Neural progenitor cell (in vitro differentiated cells): ENCODE measurements at places on chromosomes 13 and 19.

DNA sequence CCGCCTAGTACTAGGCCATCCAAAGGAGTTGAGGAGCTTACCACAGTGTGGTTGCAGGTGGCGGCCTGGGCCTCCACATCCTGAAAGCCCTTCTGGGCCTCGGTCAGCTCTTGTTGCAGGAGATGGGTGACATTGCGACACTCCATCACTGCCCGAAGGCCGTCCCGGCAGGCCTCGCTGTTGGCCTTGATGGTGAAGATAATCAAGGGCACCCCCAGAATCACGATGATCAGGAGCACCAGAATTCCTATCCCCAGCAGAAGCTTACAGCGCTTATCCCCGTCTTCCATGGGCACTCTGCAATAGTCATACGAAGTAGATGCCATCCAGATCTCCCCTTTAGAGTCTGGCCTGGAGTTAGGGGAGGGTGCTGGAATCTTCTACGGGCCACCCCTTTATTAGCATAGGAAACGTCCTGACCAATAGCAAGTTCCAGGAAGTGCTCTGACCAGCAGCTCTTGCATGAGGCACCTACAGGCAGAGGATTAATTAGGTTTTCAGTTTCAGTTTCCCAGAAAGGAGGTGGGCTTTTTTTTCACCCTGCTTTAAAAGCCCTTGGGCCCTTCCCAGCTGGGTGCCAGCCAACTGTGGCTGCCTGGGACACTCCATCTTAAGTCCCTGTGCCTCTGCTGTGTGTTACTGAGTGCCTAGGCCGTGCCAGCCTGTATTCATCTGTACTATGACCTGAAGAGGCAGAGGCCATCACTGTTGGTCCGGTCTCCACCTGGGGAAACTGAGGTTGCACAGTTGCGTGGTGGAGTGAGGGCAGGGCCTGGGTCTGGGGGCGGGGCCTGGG, at the start of gene BST2:
Gene BST2, minus strand, starts transcription at position 381 of the 796 bp plus-strand sequence. Its CDS starts 55 bp downstream, at position 326.
- DNase-seq: peak; percentile 53

DNA sequence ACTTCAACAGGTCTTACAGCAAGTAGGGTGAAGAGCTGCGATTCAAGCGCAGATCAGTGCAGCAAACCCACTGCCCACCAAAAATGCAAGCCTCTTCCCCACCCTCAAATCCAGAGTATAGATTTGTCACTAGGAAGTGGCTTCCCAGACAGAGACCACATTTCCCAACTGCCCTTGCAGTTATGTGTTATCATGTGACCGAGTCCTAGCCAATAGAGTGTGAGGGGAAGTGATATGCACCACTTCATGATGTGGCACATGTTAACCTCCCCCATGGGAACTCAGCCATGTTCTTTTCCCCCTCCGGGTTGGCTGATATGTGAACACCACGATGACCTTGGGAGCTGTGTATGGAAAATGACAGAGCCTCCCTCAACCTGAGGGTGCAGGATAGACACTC, 50.8 kb downstream of the MBD3L2B start:
- no peak for DNase-seq

- peak; percentile 27 for DNase-seq
Observed at GRCh38 chr19:11451871-11452619, 16.6 kb downstream of the PRKCSH start.

DNA sequence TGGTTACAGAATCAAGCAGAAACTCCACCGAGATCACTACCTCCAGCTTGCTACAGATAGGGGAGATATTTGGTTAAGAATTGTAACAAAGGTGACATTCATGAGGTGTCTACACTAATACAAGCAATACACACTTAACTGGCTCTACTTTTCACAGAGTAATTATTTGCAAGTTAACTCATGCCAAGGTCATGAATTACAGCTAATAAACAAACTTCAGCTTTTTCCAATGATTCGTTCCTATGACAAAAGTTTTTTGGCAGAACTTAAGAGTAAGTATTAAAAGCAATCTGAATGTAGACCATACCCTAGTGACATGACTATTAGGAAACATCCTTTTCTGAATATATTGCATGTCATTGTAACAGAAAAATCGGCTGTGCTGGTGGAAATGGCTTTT, 72.1 kb downstream of the LHFPL6 start:
- no peak for DNase-seq

GRCh38 chr19:10991076-10991475, 30.2 kb downstream of the SMARCA4 start:
- DNase-seq: no peak

- no peak for DNase-seq
Observed at GRCh38 chr19:2627855-2628254, 74.6 kb downstream of the GNG7 start.

- peak; percentile 3 for DNase-seq
Observed at GRCh38 chr19:2046046-2046907, 4.8 kb downstream of the MKNK2 start.

DNA sequence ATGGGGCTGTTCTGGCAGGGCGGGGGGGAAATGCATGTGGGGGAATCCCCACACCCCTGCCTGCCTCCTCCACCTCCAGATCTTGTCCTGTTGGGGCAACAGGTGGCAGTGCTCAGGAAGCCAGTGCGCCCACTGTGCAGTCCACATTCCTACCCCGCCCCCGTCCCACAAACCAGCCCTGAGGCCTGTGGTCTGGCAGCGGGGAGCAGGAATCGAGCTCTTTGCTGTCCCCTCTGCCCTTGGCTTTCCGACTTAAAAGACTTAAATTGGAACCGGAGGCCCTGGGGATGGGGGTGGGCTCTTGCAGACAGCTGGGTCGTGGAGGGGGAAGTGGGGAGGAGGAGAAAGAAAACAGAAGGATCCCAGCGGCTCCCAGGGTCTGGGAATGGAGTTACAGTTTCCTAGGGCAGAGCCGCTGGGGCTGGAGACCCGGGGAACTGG, 4.3 kb downstream of the NANOS3 start:
- peak; percentile 69 for DNase-seq

DNA sequence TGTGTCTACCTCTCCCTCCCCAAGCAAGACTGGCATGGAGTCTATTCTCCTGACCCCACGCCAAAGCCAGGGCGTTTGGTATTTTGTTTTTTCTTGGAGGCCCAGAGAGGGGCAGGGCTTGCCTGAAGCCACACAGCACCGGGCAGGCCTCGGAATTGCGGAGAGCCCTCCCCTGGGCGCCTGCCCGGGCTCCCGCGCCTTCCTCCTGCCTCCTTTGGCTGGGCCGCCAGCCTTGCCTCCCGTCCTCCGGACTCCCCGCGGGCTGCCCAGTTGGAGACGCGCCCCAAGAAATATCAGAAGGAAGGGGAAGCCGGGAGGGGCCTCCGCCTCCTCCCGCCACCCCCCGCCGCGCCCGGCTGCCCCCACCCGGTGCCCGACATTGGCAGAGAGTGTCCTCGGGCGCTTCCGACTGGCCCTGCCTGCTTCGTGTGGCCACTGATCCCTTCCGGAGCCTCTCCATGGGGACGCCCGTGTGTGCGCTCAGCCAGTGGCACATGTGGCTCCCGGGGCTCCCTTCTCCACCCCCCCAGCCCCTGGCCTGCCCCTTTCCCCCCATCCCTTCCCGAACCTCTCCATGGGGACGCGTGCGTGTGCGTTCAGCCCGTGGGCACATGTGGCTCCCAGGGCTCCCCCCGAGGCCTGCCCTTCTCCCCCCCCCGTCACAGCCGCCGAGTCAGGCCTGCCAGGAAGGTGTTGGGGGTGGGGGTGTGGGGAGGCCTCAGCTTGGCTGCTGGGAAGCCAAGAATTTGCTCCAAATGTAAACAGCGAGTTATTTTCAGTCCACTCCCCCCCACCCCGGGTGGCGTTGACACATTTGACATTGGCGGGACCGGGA, 37.3 kb downstream of the NFIC start:
- DNase-seq: no peak

DNA sequence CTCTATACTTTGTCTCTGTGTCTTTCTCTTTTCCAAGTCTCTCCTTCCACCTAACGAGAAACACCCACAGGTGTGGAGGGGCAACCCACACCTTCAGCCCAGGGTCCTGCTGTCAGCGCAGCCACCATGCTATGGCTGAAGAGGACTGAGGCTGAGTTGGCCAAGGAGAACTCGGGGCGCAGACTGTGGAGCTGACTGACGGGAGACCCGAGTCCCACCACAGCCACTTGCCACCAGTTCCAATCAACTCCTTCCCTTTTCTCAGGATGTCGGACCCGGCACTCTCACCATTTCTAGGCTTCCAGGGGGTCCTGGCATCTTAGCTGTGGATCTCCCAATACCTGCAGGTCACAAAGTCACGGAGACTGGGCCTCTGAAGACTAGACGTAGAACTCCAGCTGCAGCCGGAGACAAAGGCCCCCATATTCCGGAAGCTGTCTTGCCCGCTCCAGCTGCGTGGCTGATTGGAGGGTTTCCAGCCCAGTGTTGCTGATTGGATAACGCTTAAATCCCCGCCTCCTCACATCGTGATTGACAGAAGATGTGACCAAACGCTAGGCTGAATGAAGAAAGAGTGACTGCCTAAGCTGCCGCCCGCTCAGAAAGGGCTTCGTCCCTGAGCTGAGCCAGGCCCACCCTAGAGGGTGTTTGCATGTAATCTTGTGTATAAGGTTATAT, 63.6 kb downstream of the ZNF429 start:
- DNase-seq: no peak

GRCh38 chr13:29577136-29578051, 18.1 kb downstream of the SLC7A1 start:
- DNase-seq: no peak

GRCh38 chr13:57302604-57303003, 135.6 kb downstream of the PRR20E start:
- DNase-seq: no peak

GRCh38 chr19:5950741-5951140, 27.2 kb downstream of the RANBP3 start:
- peak; percentile 69 for DNase-seq

- no peak for DNase-seq
Observed at GRCh38 chr13:103007427-103007762, 58.8 kb downstream of the SLC10A2 start.

DNA sequence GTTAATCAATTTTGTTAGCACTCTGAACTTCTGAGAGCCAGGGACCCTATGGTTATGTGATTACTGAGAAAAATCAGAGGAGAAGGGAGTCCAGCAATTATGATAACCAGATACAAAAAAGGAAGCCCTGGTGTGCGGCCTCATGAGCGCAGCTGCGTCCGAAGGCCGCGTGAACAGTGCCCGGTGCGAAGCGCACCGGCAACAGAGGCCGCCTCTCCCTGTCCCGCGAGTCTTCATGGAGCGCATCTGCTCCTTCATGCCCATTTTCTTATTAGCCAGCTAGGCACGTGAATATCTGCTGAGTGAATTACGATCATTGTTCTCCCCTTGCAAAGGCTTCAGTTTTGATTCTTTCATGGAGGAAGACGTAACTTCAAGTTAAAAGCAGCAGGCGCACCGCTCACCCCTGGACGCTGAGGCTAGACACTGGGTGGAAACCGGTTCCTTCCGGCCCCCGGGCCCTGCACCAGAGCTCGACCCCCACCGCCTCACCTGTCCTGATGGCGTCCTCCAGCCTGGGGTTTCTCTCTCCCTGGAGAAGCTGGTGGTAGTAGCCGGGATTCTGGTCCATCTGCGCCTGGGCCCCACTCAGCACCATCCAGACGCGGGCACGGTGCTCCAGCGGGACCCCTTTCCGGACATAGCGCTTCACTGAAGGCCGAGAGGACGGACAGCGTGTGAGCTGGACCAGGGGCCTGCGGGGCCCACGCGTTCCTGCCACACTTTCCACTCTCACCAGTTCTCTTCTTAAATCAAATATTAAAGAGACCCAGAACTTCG, 8.9 kb downstream of the GRTP1 start:
- DNase-seq: no peak

GRCh38 chr19:38792250-38793111, 3.5 kb downstream of the LGALS7B start:
- no peak for DNase-seq

DNA sequence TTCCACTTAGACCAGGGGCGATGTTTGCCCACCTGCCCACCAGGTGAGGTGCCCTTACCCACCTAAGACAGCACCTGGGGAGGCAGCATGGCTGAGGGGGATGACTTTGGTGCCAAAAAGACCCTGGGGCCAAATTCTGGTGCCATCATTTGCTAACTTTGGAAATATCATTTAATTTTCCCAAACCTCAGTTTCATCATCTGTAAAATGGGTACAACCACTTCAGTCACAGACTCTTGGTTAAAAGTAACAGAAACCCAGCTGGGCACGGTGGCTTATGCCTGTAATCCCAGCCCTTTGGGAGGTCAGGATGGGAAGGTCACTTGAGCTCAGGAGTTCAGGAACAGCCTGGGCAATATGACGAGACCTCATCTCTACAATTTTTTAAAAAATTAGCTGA, 177.8 kb downstream of the USP12 start:
- DNase-seq: no peak

GRCh38 chr13:111852725-111853518, 214.0 kb upstream of the SOX1 start:
- DNase-seq: no peak

DNA sequence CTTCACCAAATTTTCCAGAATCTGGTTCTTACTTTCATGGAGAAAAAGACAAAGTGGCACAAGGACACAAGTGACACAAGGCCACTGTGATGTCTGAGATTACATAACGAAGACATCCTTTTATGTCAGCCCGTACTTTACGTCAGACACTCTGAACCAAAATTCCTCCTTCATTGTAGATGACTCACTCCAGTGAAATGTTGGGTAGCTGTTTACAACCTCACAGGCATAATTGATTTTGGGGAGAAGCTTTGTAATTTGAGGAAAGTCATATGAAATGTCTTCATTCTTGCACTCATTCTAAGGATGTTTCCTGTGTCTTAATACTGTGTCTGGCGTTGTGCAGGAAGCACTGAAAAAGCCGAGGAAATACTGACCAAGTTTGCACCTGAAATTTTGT, 20.0 kb upstream of the LGALS14 start:
- DNase-seq: no peak
